Right renal pelvis (tissue), 4 donors: ENCODE measurements at places on chromosomes 2 and 18.
A peak's percentile ranks its signal among the peaks of the same experiment; 100 is the strongest.

DNA sequence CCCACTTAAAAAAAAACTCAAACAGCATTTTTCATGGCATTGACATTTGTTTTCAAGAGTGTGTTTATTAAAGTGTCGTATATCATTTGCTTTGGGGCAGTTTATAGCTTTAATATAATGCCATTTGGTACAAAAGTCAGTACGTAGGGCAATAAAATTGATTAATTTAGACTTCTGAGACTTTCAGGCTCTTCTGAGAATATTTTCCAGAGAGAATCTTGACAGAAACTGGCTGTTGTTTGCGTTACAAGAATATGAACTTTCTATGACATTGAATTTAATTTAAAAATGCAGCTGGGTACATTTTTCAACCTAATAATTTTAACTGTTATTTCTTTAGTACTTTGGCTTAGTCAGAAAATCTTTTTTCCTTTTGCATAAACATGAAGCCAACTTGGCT lies 98.9 kb downstream of the RNF144A start:
- DNase-seq: no peak

DNA sequence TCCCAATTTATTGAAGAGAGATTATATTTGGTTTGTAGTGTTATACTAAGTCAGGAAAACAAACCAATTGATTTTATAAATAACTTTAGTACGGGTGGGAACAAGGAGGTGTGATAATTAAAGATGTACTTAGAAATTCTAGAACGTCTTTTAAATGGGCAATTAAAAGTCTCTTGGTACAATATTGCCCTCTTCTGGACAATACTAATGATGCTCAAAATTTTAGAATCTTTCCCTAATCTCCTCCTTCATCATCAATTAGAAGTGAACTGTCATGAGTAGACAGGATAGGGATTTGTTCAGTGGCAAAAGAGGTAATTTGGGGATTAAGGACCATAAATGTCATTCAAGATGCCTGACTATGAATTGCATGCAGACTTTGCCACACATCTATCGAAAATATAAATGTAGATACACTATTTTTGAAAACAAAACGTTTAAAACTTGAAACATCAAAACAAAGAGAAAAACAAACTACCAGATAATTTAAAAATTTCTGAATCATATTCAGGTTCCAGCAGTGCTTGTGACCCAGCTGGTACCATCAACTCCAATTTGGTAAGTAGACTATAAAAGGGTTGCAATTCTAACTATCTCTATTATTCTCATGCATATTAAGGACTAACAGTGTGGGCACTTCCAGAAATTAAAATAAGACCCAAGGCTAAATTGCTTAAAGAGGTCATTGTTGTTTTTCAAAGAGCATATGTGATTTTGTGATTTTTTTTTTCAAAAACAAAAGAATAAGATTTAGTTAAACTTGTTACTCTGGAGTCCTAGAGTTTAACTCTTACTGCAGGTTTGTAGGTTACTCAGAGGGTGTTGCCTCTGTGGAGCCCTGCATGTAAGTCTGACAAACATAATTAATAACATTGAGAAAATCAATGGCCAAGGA lies 123.5 kb downstream of the LAMA3 start:
- DNase-seq: no peak

- DNase-seq: peak; percentile 40
These were observed 14.2 kb downstream of the ECEL1 start for GRCh38 chr2:232473467-232473890.

DNA sequence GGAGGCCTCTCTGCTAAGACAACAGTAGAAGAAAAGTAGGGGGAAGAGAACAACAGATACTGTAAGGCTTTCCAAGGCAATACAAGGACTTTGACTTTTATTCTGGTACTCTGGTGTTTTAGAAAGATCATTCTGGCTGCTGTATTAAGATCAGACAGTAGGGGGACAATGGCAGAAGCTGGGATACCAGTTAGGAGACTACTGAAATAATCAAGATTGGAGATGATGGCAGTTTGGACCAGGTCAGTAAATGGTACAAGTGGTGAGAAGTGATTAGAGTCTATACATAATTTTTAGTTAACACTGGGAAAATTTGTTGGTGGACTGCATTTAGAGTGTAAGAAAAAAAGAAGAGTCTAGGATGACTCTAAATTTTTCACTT lies 139.7 kb downstream of the ROCK1 start:
- DNase-seq: no peak

DNA sequence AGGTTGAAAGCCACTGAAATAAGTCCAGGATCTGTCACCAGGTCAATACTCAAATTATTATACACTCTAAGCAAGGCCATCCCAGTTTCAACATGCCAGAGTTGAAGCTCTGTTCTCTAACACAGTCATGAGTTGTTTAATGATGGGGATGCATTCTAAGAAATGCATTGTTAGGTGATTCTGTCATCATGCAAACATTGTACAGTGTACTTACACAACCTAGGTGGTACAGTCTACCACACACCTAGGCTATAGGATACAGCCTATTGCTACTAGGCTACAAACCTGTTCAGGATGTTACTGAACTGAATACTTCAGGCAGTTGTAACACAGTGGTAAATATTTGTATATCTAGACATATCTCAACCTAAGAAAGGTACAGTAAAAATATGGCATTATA lies 162.2 kb downstream of the BAZ2B start:
- DNase-seq: no peak

- DNase-seq: no peak
These were observed 12.4 kb upstream of the PPP1R1C start for GRCh38 chr2:181973171-181973783.

DNA sequence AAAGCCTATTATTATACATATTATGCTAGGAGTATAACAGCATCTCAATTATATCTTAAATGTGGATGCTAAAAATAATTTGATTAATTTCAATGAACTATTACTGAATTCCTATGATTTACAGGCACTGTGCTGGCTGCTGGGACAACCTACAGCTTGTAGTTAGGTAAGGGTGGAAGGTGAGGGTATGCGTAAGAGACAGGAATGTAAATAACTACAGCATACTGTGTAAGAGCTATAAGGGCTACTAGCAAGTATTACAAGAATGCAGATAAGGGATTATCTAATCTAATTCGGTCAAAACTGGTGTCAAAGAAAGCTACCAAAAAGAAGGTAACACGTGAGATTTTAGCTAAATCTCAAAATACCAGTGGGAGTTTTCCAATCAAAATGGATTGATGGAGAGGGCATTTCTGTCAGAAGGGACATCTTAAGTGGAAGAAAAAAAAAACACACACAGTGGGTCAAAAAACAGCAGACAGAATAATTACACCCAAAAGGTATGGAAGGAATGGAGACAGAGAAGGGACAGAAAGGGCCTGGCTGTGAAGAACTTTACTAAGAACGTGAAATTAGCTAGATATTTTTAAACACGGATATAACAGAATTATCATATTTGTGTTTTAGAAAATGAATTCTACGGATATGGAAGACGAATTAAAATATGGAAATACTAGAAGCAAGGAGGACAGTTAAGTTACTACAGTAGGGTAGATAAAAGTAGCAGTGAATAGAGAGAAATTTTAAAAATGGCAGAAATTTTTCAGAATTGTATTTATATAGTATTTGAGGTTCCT lies 47.1 kb downstream of the STRN start:
- no peak for DNase-seq

GRCh38 chr18:8811115-8811514 lies 105.8 kb downstream of the MTCL1 start:
- no peak for DNase-seq

GRCh38 chr18:43372773-43373172 lies 95.5 kb upstream of the SYT4 start:
- DNase-seq: no peak

GRCh38 chr2:235268535-235268934 lies 225.3 kb upstream of the AGAP1 start:
- no peak for DNase-seq

GRCh38 chr2:25980076-25980887 lies 2.0 kb downstream of the KIF3C start:
- no peak for DNase-seq

- no peak for DNase-seq
These were observed 10.9 kb downstream of the MTERF4 start for GRCh38 chr2:241091201-241091600.

GRCh38 chr2:220373878-220374277 lies 746.4 kb downstream of the SLC4A3 start:
- no peak for DNase-seq

GRCh38 chr2:172735582-172736423 lies at the start of gene RAPGEF4:
TSS of gene RAPGEF4 (plus strand) at chr2:172735845. CDS start at chr2:172735984, 139 bp downstream.
- DNase-seq: no peak

- DNase-seq: no peak
These were observed 61.5 kb upstream of the FAM98A start for GRCh38 chr2:33660416-33661123.

DNA sequence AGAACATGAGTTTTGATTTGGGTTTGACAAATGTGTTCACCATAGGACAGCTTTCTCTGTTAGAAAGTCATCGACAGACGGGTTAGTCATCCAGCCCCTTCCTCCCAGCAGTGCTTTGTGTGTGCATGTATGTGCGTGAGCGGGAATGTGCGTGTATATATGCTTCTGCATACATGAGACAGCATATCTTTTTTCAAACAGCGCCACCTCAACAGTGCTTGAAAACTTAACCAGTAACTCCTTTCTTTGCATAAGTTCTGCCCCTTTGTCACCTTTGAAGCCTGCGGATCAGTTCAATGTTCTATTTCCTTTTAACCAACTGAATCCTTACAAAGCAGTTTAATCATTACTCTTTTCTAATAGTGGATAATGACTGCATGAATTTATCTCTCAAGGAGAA lies 351.4 kb downstream of the LPIN1 start:
- no peak for DNase-seq

DNA sequence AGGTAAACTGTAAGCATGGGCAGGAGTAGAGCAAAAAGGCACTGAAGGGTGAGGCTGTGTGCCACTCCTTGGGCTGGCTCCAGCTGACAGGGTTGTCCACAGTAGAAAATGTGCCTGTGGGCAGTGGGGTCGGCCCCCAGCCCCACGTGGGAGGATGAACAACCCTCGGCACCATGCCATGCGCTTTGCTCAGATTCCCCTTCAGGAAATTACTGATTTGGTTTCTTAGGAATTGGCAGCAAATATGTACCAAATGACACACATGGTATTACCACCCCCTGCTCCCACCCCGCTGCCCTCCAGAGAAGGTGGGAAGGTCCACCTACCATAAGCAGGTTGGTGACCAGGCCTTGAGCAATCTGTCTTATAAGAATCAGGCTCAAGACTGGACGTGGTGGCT lies 13.6 kb downstream of the ADCY3 start:
- no peak for DNase-seq

DNA sequence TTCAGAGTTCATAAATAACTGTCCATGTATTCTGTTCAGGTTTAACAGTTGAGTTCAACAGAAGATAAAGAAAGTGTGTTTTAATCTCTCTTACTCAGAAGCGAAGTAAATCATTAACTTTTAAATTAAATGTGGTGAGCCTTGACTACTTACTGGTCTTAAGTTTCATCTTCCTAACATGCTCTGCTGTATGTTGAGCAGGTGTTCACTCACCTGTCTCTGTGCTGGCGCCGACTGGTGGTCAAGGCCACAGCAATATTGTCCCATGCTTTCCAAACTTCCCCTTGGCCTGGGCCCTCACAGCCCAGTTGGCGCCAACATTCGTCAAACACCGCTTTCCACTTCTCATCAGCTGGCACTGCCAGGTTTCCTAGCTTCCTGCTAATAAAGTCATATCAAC lies 17.0 kb upstream of the MPP4 start:
- no peak for DNase-seq

DNA sequence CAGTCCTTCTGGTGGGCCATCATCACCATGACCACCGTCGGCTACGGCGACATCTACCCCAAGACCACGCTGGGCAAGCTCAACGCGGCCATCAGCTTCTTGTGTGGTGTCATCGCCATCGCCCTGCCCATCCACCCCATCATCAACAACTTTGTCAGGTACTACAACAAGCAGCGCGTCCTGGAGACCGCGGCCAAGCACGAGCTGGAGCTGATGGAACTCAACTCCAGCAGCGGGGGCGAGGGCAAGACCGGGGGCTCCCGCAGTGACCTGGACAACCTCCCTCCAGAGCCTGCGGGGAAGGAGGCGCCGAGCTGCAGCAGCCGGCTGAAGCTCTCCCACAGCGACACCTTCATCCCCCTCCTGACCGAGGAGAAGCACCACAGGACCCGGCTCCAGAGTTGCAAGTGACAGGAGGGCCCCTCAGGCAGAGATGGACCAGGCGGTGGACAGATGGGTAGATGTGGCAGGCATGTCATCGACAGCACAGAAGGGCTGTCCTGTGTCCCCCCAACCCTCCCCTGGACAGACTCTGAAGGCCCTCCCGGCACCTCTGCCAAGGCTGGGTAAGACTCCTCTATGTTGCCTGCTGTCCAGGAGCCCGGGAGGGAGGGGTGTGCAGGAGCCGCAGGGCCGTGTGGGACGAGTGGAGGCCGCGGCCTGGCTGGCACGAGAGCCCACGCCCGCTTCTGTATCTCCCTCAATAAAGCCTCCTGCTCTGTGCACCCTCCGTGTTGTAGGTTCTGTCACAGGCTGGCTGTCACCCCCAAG lies 2.0 kb downstream of the KCNF1 start:
- DNase-seq: no peak

DNA sequence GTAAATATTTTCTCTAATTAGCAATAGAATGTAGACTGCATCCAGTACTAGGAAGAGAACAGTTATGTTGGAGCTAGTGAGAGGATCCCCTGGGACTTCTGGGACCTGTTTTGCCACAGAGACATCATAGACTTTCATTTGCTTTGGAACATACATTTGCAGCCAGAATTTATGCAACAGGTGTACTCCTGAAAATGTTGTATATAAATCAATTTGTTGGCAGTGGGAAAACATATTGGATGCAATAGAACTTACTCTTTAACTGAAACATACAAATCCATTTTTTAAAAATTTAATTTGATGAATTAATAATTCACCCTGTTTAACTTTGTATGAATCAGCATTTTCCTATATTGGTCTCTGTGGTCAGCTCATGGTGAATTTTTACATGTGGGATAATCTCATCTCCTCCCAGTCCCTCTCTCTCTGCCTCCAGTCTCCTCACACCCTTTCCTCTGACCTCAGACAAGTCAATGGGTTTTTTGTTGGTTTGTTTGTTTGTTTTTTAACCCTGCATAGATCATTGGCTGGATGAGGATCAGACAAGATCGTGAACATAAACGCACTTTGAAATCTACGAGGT lies 263.0 kb downstream of the LPIN1 start:
- no peak for DNase-seq

GRCh38 chr2:119469131-119469530 lies 37.5 kb downstream of the TMEM37 start:
- DNase-seq: no peak

GRCh38 chr2:113977660-113978523 lies 88.0 kb downstream of the ACTR3 start:
- DNase-seq: no peak

- no peak for DNase-seq
These were observed 751.2 kb upstream of the NRXN1 start for GRCh38 chr2:51782921-51783765.
